Occipital lobe (tissue), 3 donors: ENCODE measurements at places on chromosomes 6 and 20. TPM values are rescaled to one million over a fixed set of nuclear protein-coding genes. Genes with fewer than 3 reads are reported as not detected.

- DNase-seq = no peak
These were observed 677 bp upstream of the ZNF341 start for GRCh38 chr20:33730946-33731692.

Gene RNASET2
- 20.9 TPM for total RNA-seq

Gene UNC93A
- total RNA-seq = not detected

Gene RNF39
- total RNA-seq = not detected

Gene ASIP
- total RNA-seq = not detected

DNA sequence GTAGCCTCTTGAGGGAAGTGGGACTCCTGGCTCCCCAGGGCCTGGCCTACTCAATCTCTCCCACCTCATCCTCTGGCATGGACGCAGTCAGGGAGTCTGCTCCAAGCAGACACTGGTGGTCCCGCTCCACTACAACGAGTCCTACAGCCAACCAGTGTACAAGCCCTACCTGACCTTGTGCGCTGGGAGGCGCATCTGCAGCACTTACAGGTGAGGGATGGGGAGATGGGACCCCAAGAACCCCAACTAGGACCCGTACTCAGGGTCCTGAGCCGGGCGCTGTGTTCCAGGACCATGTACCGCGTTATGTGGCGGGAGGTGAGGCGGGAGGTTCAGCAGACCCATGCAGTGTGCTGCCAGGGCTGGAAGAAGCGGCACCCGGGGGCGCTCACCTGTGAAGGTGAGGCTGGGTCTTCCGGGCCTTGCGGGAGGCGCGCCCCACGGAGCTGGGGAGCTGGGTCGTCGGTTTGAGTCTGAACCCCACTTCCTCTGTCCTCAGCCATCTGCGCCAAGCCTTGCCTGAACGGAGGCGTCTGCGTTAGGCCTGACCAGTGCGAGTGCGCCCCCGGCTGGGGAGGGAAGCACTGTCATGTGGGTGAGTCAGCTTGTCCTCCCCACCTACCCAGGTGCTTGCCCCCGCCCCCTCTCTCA is 2.1 kb downstream of the EGFL8 start:
- DNase-seq = no peak

DNA sequence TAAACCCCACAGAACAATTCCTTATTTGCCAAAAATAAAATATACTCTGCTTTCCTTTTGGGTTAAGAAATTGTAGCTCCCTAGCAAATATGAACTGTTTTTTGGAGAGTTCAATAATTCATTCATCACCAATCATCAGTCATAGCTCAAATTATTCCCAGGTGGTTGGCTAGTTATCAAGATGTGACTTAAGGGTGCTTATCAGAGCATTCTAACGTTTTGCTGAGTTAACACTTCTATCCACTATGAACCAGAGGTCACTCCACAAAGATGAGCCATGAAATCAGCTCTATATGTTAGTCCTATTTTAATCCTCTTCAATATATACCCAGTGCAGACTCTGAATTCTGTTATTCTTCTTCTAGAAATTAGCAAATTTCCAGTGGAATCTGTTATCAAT is 379.1 kb downstream of the TENT5A start:
- DNase-seq = no peak
